ENCODE measurements at places on chromosomes 2 and 18.

DNA sequence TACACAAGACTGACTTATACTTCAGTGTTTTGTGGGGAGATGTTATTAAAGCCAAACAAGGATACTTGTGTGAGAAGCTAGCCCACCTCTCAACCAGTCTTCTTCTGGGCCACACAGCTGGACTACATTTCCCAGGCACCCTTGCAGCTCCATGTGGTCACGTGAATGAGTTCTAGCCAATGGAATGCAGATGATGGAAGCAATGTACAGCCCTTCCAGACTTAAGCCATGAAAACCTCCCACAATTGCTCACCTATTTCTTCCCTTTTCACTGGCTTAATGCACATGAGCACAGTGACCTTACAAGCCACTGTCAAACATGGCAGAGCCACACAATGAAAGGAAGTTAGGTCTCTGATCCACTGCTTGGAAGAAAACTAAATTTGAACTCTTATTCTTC, 20.4 kb upstream of the FEZ2 start:
- DNase-seq, result no peak

DNA sequence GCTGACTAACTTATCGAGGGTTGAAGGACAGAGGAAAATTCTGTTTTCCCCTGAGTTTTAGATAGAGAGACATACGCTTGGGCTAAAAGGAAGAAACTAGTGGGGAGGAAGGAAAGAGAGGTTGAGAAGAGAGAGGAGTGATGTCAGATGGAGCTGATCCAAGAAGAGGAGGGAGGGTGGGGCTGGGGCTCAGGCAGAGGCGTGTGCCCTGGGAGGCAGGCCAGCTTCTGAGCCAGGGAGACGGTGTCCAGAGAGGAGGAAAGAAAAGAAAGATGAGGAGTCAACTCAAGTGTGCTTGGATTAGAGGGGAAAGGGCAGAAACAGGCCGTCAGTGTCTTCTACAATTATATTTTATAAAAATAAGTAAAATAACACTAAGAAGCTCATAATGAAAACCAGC, 56.2 kb downstream of the EMILIN2 start:
- DNase-seq, result no peak

GRCh38 chr2:32249731-32250236, 14.9 kb downstream of the NLRC4 start:
- no peak for DNase-seq

DNA sequence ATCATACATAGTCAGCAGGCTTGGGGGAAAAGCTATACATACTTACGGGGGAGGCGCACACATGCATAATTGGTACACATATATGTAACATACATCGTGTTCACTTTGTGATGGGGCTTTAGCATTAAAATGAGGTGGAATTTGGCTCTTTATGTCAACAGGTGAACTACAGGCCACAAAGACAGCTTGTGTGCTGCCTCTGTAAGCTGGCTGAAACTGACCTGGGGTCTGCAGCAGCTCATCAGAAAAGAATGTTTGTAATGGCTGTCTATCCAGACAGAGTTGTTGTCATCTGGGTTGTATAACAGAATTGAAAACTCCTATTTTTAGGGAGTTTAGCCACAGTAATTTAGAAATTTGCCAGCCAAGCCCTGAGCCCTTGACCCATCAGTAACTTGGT, 4.7 kb upstream of the KCNG3 start:
- DNase-seq, result no peak

- no peak for DNase-seq
Measured at GRCh38 chr18:9987345-9987744, 73.5 kb downstream of the VAPA start.

GRCh38 chr2:72846171-72847095, 20.6 kb upstream of the EXOC6B start:
- no peak for DNase-seq

DNA sequence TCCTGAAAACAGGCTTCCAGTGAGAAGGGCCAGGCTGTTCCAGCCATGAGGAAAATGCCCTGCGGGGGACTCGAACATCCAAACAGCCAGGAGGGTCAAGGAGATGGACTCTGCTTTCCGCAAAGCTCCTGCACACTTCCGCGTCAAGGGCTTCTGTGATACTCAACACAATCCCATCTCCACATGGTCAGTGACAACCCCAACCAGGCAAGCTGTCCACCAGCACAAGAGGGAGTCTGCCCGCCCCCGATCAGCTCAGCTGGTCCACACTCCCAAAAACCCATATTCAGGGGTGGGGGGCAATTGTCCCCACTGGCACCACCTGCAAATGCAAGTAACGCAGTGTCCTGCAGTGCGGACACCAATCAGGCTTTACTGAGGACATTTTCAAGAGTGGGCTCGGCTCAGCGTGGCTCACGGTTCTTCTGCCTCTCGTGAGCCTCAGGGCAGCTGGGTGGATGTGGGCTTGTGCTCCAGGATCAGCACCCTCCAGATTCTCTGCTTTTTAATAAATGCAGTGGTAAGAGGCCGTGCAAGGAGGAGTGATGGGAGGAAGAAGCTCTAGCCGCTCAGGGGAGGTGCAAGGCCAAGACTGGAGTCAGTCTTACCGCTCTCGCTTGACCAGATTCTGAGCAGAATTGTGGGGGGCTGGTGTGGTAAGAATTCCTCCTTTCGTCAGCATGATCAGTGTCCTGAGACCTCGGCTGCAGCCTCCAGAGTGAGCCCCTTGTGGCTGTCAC, 19.5 kb upstream of the CIDEA start:
- no peak for DNase-seq

GRCh38 chr18:26267357-26267930, 41.2 kb downstream of the TAF4B start:
- DNase-seq, result no peak

DNA sequence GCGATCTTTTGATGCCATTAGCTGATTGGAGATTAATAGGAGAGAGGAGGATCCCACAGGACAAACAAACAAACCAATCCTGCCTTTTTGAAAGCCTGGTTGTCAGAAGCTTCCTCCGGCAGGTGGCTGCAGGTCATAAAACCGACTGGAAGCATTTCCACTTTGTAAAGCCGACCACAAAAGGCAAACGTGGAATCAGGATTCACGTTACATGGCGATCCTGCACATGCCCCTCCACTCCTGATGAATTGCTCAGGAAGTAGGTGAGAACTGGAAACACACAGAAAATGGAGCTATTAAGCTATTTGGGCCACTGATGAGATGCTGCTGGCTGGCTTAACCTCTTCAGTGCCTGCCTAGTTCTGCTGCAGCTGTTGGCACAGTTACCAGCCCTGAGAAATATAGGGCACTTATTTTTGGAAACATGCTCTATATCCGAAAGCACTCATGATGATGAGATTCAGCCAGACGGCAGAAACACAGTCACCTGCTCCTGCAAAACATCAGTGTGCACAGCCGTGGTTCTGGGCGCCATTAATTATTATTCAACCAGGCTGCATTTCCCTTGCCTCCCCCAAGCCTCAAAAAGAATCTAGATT, 110.3 kb upstream of the ST6GAL2 start:
- DNase-seq, result no peak

GRCh38 chr2:212777020-212777491, 238.5 kb upstream of the ERBB4 start:
- DNase-seq, result no peak

- no peak for DNase-seq
Measured at GRCh38 chr2:20617081-20617575, 33.8 kb downstream of the HS1BP3 start.

DNA sequence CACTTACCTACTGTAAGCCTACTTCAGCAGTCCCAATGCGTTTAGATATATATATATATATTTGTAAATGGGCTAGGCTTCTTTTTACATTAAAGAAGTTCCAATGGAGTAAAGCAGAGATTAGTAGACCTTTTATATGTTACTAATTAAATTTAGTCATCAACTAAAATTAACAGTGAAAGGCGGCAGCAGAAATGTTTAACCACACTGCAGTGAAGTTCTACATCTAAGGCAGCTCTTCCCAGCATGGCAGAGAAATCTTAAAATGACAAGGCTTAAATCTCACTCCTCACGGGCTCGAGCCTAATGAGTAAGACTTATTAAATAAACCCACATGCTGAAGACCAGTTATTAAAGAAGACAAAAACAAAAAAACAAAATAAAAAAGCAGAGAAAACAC, 19.1 kb upstream of the KANSL1L start:
- DNase-seq, result no peak

GRCh38 chr18:9561759-9562158, 52.6 kb downstream of the PPP4R1 start:
- DNase-seq, result no peak

DNA sequence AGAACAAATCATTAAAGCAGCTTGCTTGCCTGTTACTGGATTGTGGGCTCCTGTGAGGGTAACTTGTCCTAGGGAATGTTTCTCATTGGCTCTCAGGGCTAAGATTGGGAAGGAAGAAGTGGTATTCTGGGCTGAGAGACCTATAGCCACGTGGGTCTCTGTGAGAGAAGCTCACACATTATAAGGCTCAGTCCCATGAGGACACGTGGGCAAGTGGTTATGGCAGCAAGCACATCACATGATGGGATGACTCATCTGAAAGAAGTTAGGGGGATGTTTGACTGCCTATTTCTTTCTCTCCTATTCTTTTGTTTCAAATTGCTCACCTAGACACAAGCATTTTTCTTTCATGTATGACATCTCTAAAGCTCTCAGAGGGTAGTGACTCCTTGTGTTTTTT, 418.0 kb upstream of the ST6GAL2 start:
- no peak for DNase-seq

GRCh38 chr2:172113617-172114016, 10.9 kb upstream of the DLX2 start:
- DNase-seq, result no peak

DNA sequence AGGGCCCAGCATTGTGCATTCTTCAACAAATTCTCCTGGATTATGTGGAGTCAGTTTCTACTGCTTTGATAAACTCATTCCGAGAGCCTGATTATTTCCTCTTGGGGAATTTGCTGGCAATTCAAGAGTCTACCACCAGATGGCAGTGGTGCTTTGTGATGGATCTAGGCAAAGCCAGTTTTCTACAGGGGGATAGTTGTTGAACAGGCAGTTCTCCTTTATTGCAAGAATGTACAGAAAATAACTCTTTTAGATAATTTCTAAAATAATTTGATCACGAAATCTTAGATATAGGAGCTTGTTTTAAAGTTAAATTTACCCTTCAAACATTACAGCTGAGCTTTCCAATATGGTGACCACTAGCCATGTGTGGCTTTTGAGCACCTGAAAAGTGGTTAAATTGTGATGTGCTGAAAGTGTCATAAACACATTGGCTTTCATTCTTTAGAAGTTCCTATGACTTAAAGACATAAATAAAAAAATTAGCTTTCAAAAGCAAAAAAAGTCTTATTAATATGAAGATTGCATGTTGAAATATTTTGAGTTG, 66.7 kb upstream of the HAAO start:
- DNase-seq, result peak; percentile 54

- DNase-seq, result no peak
Measured at GRCh38 chr18:9092665-9093064, 9.8 kb upstream of the NDUFV2 start.

DNA sequence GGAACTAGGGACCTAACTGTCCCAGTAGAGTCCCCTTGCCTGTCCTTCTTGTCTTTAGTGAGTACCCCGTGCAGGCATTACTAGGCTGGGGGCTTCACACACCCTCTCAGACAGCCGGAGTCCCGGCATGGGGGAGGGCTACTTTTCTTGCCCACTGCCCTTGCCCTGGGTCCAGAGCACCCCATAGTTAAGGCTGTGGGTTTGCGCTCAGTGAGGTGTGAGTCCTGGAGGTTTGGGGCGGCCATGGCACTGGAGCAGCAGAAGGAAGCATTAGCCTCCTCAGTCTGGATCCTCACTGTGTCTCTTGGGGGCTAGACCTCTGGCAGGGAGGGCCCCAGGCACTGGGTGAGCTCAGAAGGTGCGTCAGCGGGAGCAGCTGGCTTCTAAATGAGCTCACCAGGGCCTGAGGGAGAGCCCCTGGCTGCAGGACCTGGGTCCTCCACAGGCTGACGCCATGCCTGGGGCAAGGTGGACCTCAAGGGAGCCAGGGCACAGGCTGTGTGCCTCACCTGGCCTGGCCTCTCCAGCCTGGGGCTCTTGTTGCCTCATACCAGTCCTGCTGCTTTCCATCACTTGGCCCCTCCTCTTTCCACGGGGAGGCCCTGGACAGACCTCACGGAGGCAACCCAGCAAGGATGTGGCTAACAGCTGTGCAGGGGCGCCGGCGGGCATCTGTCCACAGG, 27.4 kb downstream of the HS6ST1 start:
- DNase-seq, result no peak

- no peak for DNase-seq
Measured at GRCh38 chr2:212975333-212975732, 176.1 kb downstream of the IKZF2 start.

DNA sequence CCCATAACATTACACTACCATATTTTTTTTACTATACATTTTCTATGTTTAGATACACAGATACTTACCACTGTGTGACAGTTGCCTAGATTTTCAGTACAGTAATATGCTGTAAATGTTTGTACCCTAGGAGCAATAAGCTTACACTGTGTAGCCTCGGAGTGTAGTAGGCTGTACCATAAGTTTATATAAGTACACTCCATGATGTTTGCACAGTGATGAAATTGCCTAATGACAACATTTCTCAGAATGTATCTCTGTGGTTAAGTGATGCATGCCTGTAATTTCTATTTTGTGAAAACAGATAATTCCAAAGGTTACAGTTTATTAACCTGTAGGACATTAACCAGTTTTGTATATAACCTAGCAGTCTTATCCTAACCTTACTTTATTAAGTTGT, 128.1 kb upstream of the RBMS1 start:
- DNase-seq, result no peak
